ENCODE measurements at places on chromosomes 3 and 15. TPM values are rescaled to one million over a fixed set of nuclear protein-coding genes. Genes with fewer than 3 reads are reported as not detected.
A peak's percentile ranks its signal among the peaks of the same experiment; 100 is the strongest.

The DNAJA4 gene
- total RNA-seq: not detected

DNA sequence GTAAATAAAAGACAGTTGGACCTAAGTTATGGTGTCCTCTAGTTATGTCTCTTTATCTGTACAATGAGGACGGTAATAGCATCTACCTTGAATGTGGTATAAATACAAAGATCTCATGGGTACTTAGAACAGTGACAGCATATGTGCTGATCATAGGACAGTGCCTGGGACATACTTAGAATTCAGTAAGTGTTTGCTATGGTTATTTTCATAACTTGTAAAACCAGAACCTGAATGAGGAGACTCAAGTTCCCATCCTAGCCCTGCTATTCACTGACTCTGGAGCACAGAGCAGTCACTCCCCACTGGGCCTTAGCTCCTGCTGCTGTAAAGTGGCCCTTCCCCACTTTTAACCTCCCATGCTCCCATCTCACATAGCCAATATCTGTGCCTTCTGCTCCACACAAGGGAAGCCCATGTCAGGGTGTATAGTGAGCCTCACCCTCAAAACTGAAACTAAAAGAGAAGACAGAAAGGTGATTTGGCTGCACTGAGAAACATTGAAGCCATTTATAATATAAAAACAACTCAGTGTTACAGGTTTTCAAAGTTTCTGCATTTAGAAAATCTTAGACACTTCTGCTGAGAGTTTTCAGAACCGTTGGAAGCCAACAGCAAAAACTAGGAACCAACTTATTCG lies 225.4 kb upstream of the UBE2E2 start:
- no peak for DNase-seq

GRCh38 chr3:15152184-15152583 lies 53.2 kb upstream of the RBSN start:
- DNase-seq: no peak

DNA sequence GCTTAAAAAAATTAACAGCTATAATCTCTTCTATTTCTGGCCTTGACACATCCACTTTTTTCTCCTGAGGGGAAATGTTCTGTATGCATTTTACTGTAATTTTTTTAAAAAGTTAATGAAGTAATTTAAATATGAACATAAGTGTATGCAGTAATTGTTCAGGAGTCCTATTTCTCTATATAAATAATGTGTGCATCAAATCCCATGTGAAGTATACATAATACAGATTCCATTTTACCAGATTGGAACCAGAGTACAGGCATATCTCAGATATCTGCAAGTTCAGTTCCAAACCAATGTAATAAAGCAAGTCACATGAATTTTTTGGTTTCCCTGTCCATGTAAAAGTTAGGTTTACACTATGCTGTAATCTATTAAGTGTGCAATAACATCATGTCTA lies 26.6 kb downstream of the CCPG1 start:
- no peak for DNase-seq

DNA sequence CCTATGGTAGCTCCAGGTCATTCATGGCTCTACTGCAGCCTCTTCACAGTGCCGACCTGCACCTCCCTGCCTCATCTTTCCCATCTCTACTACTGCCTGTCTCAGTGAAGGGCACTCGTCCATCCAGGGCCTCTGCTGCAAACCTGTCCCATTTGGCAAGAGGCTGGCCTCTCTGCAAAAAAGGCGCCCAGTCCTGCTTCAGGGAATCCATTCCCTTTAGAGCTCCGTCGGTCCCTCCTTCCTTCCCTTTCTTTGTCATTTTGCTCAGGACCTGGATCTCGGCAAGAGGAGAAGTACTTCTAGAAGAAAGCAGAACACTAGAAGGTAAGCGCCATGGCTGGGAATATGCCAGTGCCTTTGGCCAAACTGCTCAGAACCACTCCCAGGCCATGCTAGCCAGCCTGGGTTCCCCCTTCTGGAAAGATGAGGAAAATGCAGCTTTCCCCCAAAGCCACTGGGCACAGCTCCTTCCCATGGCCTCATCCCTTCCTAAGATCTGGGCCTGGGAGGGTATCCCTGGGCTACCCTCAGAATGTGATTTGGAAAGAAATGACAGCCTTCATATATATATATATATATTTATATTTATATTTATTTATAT lies 6.4 kb upstream of the ISL2 start:
- peak; percentile 46 for DNase-seq
